AG04450 (cell line): ENCODE measurements at places on chromosomes 2 and 18. TPM values are rescaled to one million over a fixed set of nuclear protein-coding genes. Genes with fewer than 3 reads are reported as not detected.

- DNase-seq: no peak
These were observed 84.9 kb downstream of the PDCL3 start for GRCh38 chr2:100647709-100648108.

GRCh38 chr18:23341383-23341782, 111.7 kb upstream of the RIOK3 start:
- DNase-seq: no peak

GRCh38 chr2:147351784-147352183, 493.0 kb upstream of the ACVR2A start:
- DNase-seq: no peak

DNA sequence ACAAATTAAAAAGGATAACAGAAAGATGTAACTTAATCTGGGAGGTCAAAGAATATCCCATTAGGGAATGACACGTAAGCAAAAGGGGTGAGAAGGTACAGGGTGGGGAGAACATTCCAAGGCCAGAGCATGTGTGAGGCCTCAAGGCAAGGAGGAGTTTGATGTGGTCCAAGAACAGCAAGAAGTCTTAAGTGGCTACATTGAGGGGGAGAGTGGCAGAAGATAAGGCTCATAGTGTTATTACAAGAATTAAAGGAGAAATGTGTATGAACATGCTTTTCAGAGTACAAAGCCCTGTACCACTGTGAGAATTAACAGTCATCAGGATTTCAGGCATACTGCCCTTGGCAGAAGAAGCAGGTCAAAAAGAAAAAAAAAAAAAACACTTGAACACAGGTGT, 174.4 kb upstream of the ERBB4 start:
- DNase-seq: no peak

GRCh38 chr2:233810385-233810784, 32.3 kb downstream of the MROH2A start:
- DNase-seq: no peak

EVA1A gene
- 22.8 and 32.5 TPM in 2 replicates for polyA plus RNA-seq
